ENCODE measurements at places on chromosomes 2 and 18.

DNA sequence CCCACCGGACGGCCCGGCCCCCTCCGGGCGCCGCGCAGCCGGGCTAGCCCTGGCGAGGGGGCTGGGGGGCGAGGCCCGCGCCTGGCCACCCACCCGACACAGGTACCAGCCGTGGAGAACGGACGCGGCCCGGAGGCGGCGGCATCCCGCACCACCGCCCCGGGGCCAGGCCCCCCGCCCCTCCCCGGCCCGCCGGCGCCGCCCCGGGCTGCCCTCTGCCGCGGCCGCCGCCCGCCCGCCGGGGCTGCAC, 405 bp downstream of the SOS1 start:
- no peak for DNase-seq

GRCh38 chr2:28750316-28751251, 1.0 kb upstream of the PPP1CB start:
- DNase-seq = peak; percentile 22

- no peak for DNase-seq
Observed at GRCh38 chr2:212998626-212999359, 152.6 kb downstream of the IKZF2 start.

DNA sequence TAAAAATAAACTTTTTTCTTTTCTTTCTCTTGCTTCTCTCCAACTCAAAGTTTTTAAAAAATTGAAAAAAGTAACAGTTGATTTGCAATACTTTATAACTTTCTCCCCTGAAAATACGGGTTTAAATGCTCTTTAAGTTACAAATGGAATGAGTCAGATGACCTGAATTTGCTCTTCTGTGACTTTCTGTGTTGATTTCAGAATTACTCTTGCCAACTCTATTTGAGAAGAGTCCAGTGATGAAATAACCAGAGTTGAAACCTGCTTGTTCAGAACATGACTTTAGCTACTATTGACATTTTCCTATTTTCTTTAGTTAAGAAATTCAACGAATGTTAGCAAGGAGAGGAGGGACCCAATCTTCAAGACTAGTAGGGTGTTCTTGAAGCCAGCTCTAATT, 146.1 kb upstream of the ZSWIM2 start:
- no peak for DNase-seq

DNA sequence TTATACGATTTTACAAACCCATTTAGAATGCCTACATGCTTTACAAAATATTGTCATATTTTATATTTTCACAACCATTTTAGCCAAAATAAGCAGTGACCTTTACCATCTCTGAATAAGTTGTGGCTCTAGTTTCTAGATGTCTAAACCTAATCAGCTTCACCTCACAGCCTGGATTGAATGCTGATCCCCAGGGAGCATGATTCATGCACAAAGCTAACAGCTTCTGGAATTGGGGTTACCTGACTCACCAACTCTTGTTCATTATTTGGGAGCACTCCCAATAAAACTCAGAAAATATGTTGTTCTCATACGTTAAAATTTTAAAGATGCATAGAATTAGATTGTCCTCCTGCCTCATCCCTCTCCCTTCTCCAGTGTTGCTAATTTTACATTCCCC, 611.7 kb upstream of the NETO1 start:
- no peak for DNase-seq

DNA sequence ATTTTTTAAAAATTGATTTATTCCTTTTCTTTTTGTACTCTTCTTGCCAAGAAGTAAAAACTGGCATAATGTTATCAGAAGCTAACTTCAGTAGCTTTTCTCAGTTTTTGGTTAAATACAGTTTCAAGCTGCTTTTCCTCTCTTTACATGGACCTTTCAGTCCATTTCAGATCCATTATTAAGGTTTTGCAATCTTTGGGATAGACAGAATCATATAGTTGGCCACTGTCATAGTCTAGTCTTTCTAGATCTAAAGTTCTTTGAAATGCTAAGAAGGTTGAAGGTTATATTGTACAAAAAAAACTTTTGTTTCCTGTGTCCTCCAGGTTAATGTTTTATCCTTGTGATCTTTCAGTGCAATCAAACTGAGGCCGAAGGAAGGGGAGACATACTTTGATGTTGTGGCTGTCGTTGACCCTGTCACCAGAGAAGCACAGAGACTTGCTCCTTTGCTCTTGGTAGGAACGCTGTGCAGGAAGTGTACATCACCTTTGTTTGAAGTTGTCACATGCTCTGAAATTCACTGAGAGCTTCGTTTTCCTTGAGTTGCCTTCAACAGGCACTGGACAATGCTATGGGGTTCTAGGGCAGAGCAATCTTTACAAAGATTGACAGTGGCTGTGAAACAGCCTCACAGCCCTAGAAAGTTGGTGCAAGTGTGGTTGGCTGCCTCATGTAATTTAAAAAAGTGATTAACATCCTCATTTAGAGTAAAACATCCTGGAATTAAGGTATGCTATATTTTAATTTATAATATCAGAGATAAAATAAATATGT, 79.1 kb downstream of the UGGT1 start:
- no peak for DNase-seq
